ENCODE measurements at places on chromosomes 7 and 10.

- no peak for DNase-seq
Observed at GRCh38 chr7:87411186-87411585, 64.3 kb downstream of the ABCB4 start.

- no peak for DNase-seq
Observed at GRCh38 chr10:71444284-71445054, 47.7 kb downstream of the CDH23 start.

- DNase-seq, result no peak
Observed at GRCh38 chr7:28065308-28065707, 115.3 kb downstream of the JAZF1 start.

- DNase-seq, result no peak
Observed at GRCh38 chr7:12281038-12281437, 69.9 kb downstream of the TMEM106B start.

GRCh38 chr7:148367731-148368475 lies 222.7 kb upstream of the C7orf33 start:
- no peak for DNase-seq

GRCh38 chr10:69315610-69316312 lies 37.5 kb downstream of the HK1 start:
- DNase-seq, result no peak

- DNase-seq, result no peak
Observed at GRCh38 chr10:1078668-1079067, 22.5 kb downstream of the WDR37 start.

DNA sequence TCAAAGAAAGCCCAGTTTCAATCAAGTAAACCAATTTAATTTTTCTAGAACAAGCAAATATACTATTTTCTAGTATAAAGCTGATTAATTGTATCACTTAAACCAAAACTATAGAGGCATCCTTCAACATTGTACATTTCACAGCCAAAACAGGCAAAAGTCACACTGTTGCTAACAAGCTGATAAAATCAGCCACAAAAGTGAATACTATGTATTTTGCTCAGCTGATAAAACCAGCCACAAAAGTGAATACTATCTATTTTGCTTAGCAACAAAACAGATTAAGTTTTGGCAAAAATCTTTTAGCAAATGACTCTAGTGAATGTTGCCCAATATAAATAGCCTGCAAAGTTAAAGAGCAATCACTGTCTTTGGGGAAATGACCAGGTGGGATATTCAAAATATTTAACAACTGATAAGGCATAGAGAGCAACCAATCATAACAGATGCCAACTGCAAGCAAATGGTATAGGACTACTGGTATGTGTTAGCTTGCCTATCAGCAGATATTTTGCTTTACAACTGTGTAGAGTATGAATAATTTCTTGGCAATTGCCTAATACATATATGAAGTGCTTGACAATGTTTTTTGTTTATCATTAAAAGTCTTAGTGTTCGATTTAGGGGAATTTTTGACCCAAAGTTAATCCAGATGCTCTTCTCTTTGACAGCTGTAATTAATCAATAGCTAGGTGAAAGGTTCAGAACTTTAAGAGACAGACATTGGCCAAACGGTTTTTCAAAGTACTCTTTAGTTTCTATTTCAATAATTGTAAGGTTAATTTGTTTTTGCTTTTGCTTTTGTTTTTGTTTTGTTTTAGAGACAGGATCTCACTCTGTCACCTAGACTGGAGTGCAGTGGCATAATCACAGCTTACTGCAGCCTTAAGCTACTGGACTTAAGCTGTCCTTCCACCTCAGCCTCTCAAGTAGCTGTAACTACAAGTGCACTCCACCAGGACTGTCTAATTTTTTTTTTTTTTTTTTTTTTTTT lies 44.4 kb upstream of the SP4 start:
- DNase-seq, result no peak
